ENCODE measurements at places on chromosomes 6 and 20.

DNA sequence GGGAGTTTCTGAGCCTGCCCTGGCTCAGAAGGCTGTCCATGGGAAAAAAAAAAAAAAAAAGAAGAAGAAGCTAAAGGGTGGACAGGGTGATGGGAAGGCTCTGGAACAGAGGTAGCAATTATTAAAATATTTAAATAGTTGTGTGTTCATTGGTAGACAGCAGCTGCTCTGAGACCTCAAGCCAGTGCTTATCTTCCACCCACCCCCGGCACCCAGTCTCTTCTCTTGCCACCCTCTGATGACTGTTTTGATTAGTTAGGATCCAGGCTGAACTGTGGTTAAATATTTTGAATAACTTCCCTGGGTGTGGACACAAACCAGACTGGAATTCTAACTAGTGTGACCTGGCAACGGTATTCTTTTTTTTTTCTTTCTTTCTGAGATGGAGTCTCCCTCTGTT is 16.9 kb upstream of the SRSF3 start:
- peak; percentile 90 for DNase-seq

GRCh38 chr6:87917886-87918285 is 129.8 kb upstream of the SPACA1 start:
- no peak for DNase-seq

- peak; percentile 52 for DNase-seq
Observed at GRCh38 chr20:36830791-36831691, 44.9 kb upstream of the TLDC2 start.

- no peak for DNase-seq
Observed at GRCh38 chr6:89542866-89543265, 95.7 kb downstream of the LYRM2 start.

GRCh38 chr6:27332692-27333641 is 20.9 kb upstream of the POM121L2 start:
- DNase-seq: peak; percentile 18

GRCh38 chr6:154232013-154232910 is 124.3 kb downstream of the IPCEF1 start:
- peak; percentile 11 for DNase-seq

DNA sequence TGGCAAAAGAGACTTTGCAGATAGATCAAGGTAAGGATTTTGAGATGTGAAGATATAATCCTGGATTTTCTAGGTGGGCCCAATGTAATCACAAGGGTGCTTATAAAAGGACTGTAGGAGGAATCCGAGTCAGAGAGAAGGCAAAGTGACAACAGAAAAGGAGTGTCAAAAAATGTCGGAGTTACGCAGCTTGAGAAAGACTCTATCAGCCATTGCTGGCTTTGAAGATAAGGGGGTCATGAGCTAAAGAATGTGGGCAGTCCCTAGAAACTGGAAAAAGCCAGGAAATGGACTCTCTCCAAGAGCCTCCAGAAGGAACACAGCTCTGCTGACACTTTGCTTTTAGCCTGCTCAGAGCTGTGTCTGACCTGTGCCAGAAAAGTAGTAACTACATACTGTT is 8.7 kb upstream of the RWDD1 start:
- no peak for DNase-seq

DNA sequence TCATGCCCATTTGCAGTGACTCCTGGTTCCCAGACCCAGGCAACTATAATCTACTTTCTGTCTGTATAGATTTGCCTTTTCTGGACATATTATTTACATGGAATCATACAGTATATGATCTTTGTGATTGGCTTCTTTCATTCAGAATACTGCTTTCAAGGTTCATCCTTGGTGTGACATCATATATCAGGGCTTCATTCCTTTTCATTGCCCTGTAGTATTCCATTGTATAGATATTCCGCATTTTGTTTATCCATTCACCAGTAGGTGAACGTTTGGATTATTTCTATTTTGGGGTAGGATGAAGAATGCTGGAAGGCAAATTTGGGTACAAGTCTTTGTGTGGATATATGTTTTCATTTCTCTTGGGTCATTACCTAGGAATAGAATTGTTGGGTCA is 36.1 kb downstream of the PPP1R16B start:
- DNase-seq: no peak

DNA sequence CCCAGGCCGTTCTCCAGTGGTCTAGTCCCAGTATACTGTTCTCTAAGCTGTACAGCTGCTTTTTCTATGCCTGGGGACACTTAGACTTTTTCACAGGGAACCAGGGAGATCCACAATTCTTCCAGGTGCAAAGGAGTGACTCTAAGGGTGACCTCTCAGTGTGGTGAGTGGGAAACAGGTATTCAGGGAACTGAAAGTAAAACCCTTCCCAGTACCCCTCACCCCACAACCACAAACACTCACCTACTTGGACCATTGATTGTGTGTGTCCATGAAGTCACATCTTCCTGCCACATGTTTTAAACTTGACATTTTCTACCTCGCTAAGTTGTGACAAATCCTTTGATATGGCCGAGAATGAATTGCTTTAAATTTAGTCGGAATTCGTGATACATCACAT is 183.6 kb downstream of the CLIC5 start:
- no peak for DNase-seq

DNA sequence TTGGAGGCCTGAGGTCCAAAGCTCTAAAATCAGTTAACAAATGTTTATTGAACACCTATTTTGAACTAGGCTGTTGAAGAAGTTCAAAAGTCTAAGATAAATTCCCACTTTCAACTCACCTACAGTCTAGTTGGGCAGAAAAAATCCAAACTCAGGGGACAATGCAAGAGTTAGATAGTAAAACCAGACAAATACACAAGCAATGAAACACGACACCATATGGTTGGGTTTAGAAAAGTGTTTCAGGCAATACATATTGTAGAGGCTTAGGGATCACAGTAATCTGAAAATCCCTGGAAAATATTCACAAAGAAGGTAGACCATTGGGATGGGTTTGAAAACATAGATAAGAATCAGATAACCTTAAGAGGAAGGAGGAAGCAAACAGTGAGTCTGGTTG is 1.3 kb upstream of the CARMIL1 start:
- no peak for DNase-seq

DNA sequence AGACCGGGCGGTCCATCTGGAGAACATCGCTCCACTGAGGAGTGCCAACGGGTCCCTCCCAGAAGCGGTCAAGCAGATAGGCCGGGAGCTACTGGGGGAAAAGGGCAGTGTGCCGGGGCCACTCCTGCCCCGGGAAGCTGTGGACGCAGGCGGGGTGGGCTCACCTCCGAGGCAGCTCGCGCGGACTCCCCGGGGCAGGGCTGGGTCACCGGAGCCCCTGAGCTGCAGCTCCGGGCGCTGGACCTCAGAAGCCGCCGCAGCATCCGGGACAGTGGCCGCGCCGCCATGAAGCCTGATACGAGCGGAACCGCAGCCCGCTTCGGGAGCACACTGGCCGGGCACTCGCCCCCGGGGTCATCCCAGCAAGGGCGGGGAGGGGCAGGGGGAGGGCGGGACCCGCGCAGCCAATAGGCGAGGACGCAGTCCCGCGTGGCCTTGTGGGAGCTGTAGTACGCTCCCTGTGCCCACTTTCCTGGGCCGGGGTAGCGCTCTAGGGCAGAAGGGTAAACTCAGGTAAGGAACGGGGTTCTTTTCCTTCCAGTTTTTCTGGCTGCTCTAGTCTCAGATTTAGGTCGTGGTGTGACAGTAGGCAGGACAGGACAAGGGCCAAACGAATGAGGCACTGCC is at the start of gene MOCS1:
Gene MOCS1 (minus strand): TSS at position 332 of the 627 bp plus-strand sequence. CDS start 45 bp downstream, at position 287.
- DNase-seq: peak; percentile 90

GRCh38 chr20:43977962-43978361 is 63.3 kb downstream of the TOX2 start:
- DNase-seq: no peak

DNA sequence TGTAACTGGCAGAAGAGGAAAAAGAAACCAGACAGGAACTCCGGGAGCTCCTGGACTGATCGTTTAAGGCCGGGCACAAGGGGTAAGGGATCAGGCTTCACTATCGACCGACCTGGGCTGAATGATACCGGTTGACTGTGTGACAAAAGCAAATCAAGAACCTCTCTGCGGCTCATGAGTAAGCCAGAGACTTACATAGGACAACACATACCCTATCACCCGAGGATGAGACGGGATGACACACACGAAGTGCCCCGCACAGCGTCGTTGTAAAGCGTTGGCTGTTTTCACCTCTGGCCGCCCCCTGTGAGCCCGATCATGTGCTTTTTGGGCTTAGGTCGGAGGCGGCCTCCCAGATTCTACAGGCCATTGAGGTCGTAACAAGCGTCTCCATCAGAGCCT is 695 bp upstream of the TGIF2 start:
- no peak for DNase-seq

GRCh38 chr6:145823328-145823944 is 8.8 kb upstream of the FBXO30 start:
- DNase-seq: no peak

DNA sequence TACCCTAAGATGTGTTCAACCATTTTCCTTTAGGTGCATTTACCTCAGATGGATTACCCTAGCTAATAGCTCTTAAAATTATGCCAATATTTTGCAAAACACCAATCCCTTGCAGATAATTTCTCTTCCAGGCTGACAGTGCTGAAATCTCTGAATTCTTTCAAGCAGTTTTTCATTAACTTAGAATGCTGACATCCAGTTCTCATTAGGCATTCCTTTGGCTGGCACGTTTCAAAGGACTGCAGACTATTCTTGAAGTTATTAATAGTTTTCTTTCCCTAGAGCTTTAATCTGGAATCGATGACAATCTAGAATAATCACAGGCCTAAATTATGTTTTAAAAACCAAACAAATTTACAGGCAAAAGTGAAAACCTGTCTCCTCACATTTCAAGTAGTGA is 68.3 kb downstream of the SMLR1 start:
- no peak for DNase-seq

- DNase-seq: no peak
Observed at GRCh38 chr6:111090766-111091165, 3.5 kb downstream of the SLC16A10 start.

DNA sequence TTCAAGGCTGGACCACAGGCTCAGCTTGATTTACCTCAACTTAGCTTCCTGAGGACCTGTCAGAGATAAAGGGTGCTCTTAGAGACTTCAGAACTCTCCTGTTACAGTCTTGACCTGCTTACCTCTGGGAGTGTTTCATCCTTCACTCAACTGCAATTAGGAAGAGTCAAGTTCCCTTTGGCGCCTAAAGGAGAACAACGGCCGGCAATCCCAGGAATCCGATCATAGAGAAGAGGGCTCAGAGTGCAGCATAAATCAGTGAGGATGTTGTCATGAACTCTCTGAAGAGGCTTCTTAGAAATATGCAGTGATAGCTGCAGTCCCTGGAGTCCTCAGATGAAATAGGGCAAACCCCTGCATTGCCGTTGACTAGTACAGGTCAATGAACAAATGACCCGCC is 36.4 kb downstream of the LYRM2 start:
- no peak for DNase-seq

GRCh38 chr6:39493174-39493573 is 170.7 kb upstream of the KCNK16 start:
- peak; percentile 35 for DNase-seq

- DNase-seq: no peak
Observed at GRCh38 chr20:22515264-22515663, 69.1 kb downstream of the FOXA2 start.

GRCh38 chr6:144564202-144564601 is 279.1 kb downstream of the UTRN start:
- no peak for DNase-seq

GRCh38 chr6:27156874-27157458 is 90.5 kb upstream of the PRSS16 start:
- DNase-seq: no peak

DNA sequence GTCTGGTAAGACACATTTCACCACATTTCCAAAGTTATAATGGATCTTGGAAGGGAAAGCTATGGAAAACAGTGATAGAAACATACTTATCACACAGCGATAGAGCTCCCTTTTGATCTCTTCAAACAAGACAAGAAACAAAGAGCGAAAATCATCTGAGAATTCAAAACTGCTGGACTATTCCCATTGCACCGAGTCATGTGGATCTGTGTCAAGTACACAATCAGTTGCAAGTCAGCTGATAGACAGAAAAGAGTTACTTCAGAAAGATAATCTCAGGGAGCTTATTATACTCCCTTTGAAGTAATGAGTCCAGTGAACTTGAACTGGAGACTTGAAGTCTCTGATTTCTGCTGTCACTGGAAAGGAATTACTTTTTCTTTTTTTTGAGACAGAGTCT is 89.7 kb upstream of the GCM1 start:
- DNase-seq: no peak

DNA sequence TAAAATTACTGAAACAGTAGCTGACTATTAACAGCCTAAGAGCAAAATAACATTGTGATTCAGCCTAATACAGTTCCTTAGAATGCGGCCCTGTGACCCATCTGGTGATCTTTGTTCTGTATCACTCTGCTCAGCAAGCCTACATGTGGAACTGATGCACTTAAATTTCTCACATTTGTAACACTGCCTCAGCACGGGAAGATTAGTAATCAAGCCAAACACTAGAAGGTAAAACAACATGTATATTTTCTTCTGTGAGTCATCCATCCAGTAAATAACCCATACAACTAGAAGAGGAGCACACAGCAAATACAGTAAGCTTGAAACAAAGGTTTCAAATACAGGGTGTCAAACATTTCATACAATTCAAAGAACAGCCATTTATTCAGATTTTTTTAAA is 189.7 kb upstream of the NOX3 start:
- no peak for DNase-seq

- peak; percentile 73 for DNase-seq
Observed at GRCh38 chr6:25223490-25223991, 55.6 kb upstream of the CARMIL1 start.

- DNase-seq: peak; percentile 73
Observed at GRCh38 chr6:3247255-3248146, 11.2 kb upstream of the PSMG4 start.

DNA sequence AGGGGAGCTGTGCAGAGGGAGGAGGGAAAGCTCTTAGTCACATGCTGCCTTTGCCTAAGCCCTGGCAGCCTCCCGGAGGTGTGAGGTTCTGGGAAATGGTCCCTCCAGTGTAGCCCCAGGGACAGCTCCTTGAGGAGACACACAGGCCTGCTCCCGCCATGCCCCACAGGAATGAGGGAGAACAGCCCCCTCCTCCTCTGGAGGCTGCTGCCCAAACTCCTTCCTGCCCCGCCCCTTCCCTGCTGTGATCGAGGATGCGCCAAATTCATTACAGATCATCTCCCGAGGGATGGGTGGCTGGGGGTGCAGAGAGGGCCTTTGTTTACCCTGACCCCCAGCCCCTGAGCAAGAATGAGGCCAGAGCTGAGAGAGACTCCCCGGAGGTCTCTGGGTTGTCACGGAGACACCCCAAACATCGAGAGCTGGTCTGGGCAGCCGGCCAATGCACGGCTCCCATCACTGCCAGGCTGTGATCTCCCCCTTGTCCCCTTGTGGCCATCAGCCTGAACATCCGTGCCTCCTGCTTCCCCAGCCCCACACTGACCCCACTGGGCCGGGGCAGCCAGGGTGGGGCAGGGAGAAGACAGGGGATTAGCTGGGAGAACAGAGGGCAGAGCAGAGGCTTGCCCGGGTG is 8.4 kb downstream of the CYP21A2 start:
- peak; percentile 36 for DNase-seq

GRCh38 chr6:57108691-57109090 is 18.7 kb downstream of the ZNF451 start:
- DNase-seq: no peak

- no peak for DNase-seq
Observed at GRCh38 chr6:116298973-116299372, 19.2 kb upstream of the TSPYL1 start.

Data from AG08395 (cell line).